ENCODE measurements at places on chromosomes 11 and 22.

GRCh38 chr11:17159441-17159840, 48.3 kb downstream of the PIK3C2A start:
- DNase-seq: no peak

- DNase-seq: no peak
Measured at GRCh38 chr11:63592975-63593395, 21.2 kb downstream of the PLAAT3 start.

GRCh38 chr11:77198440-77198849, 70.4 kb downstream of the MYO7A start:
- DNase-seq: no peak

GRCh38 chr11:117992136-117992535, 5.9 kb downstream of the IL10RA start:
- no peak for DNase-seq

DNA sequence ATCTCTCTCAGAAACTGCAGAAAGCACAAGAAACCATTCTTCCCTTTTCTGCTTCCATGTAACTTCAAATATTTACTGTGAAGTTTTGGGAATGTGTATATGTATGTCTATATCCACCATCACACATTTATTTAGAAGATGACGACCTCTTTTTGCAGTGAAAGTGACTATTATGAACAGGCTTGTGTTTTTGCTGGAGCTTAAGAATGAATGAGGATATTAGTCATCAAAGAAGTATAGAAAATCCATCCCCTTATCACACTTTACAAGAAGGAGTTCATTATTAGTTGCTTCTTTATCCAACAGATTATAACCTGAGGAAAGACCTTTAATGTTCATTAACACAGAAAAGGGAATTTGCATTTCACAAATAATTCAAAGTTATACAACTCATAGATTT, 21.1 kb upstream of the SLC5A12 start:
- DNase-seq: no peak

GRCh38 chr22:44891791-44892190, 118.0 kb downstream of the PHF21B start:
- no peak for DNase-seq

DNA sequence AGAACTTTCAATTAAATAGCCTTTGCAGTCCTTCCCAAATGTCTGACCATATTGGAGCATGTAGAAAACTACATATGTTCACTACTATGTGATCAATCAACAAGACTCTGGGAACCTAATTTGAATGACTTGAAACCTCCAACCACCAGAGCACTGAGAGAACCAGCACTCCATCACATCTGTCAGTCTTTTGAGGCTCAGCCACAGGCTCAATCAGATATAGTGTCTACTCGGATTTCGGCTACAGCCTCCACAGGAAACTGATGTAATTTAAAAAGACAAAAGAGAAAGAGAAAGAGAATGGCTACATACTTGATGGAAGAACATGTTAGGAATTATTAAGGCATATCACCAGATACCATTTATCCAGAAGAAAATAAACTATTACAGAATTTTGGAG, 859.0 kb downstream of the FAM181B start:
- DNase-seq: peak; percentile 21

DNA sequence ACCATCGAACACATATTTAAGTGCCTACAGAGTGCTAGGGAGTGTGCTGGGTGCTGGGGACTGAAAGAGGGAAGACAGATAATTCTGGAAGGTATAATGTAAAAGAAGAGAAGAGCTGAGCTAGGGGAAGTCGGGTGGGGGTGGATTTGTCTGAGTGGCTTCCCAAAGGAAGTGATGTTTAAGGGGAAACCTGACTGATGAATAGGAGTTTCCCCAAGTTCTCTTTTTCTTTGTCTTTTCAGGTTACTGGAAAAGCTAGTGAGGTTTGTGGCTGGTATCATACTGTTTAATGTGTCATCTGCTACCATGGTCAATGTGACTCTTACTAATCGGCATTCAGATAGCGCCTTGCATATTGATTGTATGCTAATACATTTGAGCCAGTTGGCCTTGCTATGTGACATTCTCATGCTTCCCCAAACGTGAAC, 151.6 kb upstream of the MTMR2 start:
- DNase-seq: no peak

GRCh38 chr11:106063009-106063408, 14.1 kb downstream of the KBTBD3 start:
- DNase-seq: no peak

DNA sequence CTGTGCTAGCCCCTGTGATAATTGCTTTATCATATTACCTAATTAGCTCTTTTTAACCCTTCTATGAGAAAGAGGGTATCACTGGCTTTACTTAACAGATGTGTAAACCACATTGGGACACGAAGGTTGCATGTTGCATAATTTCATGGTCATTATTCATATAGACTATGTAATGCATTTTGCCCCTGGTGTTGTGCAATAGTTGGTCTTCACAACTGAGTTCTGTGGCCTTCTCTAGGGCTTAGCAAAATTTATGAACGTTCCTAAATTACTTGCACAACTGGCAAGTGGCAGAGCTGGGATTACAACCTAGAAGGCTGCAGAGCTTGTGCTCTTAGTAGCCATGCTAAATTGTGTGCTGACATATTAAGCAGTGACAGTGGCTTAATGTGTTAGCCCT, 34.6 kb upstream of the PDGFD start:
- no peak for DNase-seq

- no peak for DNase-seq
Measured at GRCh38 chr11:122198291-122198983, 82.4 kb upstream of the BLID start.

GRCh38 chr11:93849751-93850593, 446 bp downstream of the VSTM5 start:
- no peak for DNase-seq

DNA sequence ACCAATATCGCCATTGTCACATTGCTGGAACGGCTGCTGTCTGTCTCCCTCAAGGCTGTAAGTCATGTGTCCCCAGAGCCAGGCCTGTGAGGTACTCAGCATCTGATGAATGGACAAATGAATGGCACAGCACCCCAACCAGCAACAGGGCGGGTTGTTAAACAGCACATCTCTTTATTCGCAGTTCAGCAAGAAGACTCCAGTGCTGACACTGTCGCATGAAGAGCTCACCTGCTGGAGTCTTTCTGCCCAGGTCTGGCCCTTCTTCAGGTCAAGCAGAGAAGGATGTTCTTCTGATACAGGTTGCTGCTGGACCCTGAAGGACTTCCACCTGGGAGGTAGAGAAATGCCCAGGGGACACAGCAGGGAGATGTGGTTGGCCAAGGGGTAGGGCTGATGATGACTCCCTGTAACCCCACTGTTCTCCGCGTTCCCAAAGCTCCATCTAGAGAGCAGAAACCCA, 4.8 kb downstream of the SPATA19 start:
- no peak for DNase-seq

GRCh38 chr11:112173152-112173551, 2.2 kb upstream of the BCO2 start:
- no peak for DNase-seq

- peak; percentile 15 for DNase-seq
Measured at GRCh38 chr11:77819921-77820564, 479 bp downstream of the RSF1 start.

- no peak for DNase-seq
Measured at GRCh38 chr11:103031834-103032233, 60.1 kb downstream of the DCUN1D5 start.

GRCh38 chr11:69395287-69395686, 86.2 kb upstream of the LINC01488 start:
- DNase-seq: no peak

GRCh38 chr22:49774499-49775151, 53.0 kb downstream of the BRD1 start:
- no peak for DNase-seq

DNA sequence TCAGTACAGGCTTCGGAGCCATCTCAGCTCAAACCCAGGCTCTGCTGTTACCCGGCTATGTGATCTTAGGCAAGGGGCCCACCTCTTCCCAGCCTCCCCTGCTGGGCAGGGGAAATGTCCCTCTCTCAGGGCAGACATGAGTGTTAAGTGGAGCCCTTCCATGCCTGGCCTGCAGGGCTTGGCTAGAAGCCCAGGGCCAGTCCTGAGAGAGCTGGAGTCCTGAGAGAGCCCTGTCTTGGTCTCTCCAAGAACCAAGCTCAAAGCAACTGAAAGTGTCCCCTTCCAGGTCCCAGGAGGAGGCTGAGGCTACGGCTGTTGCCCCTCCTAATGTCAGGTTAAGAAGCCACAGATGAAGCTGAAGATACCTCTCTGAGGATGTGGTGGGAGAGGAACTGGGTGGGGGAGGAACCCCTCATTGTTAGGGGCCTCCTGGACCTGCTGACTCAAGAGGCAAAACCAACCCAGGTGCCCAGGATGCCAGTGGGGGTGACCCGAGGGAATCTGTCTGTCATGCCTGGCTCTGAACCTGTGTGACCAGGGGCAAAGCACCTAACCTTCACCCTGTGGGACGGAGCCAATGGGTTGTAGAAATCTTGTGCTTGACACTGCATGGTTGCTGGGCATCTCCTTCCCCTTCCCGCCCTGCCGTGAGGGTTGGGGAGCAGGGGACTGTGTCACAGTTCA, 4.2 kb downstream of the ZP1 start:
- no peak for DNase-seq

DNA sequence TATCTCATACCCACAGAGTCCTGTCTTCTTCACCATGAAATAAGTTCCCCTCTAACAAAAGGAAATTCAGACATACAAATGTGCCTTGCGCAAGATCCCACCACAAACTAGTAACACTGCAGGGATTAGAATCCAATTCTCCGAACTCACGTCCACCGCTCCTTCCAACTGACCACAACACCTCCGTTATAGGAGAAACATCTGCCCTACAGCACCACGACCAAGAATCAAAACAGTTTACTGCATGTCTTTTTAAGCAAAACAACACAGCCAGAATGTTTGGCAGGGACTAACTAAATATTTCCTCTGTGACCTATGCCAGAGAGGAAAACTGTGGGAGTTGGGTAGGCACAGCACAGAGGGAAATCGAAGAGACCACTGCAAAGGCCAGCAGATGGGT, 72.7 kb upstream of the AKIP1 start:
- DNase-seq: no peak

DNA sequence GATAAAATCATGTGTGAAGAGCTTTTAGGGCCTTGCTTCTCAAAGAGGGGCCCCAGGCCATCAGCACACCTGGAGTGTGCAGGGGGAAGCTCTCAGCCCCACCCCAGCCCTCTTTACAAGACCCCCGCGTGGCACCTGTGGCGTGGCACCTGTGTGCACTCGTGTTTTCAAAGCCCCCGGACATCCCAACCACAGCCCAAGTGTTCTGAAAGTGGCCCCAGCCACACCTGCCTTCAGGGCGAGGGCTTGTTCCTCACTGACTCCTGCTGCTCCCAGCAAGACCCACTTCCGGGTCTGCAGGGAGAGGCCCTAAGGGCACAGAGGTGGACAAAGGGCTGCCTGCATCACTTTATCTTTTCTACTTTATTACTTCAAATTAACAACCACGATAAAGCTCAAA, 17.5 kb upstream of the TMEM184B start:
- no peak for DNase-seq

DNA sequence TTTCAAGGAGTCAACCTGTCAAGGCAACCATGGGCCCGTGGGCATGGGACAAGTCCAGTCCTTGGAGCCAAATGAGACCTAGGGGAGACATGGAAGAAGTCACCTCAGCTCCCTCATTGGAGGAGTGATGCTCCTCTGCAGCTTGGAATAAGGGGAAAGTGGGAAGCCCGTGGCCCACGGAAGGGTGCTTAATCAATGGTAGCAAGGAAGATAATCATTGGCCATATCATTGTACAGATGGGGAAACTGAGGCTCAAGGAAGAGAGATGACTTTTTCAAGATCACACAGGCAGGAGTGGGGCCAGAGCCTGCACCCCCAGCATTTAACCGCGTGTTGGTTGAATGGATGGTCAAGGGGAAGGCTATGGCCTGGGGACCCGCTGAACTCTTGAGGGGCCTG, 133.0 kb downstream of the OSBP2 start:
- DNase-seq: no peak

- DNase-seq: no peak
Measured at GRCh38 chr22:29266564-29267461, 968 bp downstream of the RHBDD3 start.

GRCh38 chr11:61775606-61776554, 16.5 kb downstream of the TMEM258 start:
- no peak for DNase-seq

- no peak for DNase-seq
Measured at GRCh38 chr11:34270711-34271110, 87.1 kb downstream of the ABTB2 start.

GRCh38 chr22:17140022-17140421, 18.9 kb upstream of the TMEM121B start:
- no peak for DNase-seq

GRCh38 chr22:48804811-48805301, 1022.8 kb downstream of the BRD1 start:
- DNase-seq: no peak

DNA sequence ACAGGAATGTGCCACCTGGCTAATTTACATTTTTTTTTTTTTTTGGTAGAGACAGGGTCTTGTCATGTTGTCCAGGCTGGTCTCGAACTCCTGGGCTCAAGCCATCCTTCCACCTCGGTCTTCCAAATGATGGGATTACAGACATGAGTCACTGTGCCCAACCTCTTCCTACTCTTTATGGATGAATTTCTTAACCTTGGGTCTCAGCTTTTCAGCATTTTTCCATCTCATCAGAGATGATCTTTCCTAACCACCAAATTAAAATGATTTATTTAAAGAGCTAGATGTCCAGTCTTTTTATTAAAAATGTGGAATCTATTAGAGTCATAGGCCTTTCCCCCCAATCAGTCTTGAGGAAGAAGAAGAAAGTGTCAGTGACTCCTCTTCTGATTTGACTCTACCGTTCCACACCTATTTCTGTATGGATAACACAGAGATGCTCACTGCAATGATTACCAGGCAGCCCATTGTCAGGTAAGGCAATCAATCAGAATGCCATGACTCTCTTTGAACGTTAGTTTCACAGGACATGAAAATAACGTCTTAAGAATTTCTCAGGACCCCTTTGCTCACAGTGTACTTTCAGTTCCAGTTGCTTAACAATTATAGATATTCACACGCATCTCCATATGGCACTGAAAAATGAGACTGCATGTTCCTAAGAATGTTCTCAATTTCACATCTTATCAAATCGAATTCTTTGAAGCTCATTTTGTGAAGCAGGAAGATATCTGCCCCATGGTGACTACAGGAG, 51.0 kb downstream of the MIAT start:
- DNase-seq: no peak

DNA sequence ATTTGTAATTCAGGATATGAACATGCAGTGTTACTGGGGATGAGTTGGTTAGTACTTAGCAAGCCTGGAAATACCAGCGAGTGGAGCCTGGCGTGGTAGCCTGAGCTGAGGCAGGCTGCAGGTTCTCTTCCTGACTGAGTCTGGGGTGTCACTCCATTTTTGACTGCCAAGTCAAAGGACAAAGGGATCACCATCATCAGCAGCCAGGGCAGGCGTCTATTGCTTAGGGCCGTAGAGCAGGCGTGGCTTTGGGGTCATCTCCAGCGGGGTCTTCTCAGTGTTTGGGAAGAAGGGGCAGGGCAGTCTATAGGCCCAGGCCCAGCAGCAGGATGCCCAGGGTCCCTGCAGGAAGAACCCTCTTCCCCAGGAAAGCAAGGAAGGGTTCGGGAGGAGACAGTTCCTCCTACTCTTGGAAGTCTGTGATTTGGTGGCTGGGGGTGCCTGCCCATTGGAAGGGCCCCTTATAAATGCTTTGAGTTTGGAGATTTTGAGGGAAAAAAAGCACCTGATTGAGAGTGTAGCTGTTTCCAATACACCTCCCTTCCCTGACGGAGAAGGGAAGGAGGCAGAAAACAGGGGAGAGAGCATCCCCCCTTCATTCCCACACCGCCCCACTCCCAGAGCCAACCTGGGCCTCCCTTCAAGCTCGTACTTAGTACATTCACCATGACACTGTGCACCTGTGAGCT, 51.5 kb upstream of the SPATA19 start:
- DNase-seq: no peak
